ENCODE measurements at places on chromosomes 2 and 18.

DNA sequence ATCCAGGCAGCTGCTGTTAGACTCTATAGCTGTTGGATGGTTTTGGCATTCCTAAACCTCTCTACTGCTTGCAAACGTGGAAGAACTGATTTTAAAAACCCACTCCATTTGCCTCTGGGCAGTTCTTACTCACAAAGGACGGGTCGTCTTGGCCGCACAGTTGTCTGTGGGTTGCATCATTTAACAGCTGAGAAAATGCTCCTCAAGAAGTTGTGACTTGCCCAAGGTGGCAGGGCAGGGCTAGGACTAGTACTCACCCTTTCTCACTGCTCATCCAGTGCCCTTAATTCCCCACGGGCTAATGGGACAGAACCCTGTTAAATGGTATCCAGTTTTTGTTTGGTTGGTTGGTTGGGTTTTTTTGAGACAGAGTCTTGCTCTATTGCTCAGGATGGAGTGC is 997 bp upstream of the DRC1 start:
- DNase-seq = no peak

DNA sequence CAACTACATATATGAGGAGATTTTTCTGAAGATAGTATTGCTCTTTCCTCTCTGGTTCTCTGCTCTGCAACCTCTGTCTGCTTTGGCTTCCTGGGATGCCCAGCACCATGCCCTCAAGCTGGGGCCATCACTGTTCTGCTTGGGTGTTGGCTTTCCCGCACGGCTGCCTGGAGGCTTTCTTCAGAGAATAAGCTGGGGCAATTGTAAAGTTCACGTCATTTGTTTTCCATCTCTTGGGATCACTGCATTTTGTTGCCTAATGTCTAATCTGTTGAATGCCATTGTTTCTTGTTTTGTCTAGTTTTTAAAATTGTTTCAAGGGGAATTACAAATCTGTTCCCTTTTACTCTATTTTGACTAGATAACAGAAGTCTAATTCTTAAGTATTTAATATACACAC is 437.3 kb upstream of the NRP2 start:
- no peak for DNase-seq

- DNase-seq = no peak
Observed at GRCh38 chr18:24726727-24727492, 266.5 kb downstream of the HRH4 start.

DNA sequence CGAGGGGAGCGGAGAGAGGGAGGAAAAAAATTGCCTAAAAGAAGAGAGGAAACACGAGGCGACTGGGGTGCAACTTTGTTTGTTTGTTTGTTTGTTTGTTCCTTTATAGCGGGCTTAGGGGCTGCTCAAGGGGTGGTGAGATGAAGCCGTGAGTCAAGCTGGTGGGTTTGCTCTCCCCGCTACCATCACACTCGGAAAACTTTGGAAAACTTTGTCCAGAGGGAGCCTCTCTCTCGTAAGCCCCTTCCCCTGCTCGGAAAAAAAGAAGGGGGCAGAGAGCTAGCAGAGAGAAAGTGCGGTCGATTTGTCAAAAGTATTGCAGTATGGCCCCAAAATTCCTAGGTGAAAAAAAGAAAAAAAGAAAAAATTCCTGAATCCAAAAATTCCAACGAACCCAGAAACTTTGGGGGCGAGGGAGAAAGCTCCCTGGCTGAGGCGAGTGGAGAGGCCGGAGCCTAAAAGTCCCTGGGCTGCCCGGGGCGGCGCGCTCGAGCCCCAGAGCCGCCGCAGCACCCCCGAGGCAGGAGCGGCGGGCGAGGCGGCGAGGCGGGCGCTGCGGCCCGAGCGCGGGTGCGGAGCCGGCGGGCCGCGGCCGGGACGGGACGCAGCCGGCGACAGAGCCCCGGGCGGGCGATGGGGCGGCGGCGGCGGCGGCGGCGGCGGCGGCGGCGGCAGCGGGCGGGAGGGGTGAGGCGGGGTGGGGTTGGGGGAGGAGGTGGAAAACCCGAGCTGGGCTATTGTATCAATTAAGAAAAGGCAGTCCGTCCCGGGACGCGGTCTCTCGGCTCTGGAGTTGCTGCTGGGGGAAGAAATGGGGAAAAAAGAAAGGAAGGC is 558 bp upstream of the CYP26B1 start:
- no peak for DNase-seq

DNA sequence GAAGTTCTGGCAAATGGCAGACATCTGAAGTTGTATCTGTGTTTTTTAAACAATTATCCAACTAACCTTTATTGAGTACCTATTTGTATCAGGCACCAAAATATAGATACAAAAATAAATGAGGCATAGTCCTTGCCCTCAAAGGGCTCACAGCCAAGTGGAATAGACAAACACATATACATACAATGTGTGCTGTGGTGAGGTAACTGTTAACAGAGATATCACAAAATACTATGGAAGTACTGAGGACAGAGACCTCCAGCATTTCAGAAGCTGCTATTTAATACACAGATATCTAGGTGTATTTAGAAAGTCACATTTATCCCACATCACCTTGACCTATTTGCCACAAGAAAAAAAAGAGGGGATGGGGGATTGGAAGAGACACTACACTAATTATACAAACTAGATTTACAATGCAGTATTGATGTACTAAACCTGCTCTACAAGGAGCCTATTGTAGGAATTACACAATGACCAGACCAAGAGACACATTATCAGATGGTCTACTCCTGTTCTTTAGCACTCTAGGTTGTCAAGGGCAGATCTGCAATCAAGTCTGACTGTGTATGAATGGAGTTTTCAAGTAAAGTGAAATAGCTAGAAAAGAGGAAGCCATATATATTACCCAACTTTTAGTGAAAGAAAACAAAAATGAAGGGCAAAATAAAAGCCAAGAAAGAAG is 62.2 kb downstream of the SPIRE1 start:
- DNase-seq = no peak

DNA sequence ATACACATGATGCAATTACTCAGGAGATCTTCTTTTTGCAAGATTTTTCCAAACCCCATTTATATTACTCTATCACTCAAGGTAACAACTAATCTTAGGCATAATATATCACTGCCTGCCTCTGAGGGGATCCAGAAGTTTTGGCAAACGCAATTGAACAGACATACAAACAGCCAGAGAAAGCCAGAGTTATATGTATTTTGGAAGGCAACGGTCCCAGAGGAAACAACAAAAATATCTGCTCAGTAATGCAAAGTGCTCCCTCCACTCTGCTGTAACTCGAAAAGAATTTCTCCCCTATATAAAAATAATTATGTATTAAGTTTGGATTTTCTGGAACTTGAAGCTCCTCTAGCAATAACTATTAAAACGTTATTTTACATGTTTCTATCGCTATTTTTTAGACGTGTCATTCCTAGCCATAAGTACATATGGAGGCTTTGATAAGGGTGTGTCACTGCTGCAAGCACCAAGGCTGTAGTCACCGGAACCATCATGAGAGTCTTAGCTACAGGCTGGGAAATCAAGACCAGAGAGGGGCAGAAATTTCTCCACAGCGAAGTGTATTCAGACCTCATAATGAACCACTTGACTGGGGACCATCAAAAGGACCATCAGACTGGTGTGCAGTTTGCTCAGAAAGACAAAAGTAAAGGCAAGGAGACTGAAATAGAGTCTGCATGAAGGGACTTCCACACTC is 3.7 kb upstream of the GKN1 start:
- no peak for DNase-seq

- DNase-seq = no peak
Observed at GRCh38 chr2:33068261-33068660, 121.5 kb downstream of the LTBP1 start.

DNA sequence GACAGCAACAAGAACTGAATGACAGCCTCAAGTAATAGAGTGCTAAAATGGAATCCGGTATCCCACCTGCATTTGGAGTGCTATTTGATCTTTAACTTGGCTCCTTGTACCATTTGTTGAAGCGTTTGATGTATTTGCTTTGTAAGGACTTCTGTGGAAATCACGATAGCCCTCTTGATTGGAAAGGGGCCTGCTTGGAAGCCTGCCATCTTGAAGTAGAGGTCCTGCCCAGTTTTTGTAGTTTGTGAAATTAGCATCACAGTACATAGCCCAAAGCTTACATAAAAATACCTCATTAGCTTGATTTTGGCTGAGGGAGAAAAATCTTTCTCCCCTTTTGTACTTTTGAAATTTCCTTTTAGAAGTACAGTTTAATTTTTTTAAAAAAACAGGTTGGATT is 2.7 kb downstream of the CDCA7 start:
- no peak for DNase-seq

DNA sequence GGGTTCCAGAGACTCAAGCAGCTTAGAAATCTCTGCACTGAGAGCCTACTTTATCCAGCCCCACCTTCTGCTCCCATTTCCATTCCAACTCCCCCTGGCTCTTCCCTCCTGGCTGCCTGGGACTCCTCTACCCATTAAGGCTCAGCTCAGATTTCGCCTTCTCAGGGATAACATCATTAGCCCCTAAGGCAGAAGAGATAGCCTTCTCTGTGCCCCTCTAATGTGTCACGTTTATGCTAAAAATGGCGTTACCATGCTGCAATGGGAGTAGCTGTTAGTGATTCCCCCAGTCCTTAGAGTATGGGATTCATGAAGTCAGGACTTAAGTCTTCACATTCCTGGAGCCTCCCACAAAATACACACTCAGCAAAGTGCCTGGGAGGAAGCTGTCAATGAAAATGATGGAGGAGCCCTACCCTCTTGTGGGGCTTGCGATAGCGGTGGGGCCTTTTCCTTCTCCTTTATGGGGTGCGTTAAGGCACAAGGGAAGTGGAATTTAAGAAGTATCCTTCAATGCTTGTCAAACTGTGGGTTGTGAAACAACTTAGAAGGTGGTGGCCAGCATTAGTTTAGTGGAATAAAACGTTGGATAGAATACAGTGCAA is 144.7 kb upstream of the COPS8 start:
- DNase-seq = no peak

- DNase-seq = no peak
Observed at GRCh38 chr18:13258921-13259320, 40.4 kb downstream of the LDLRAD4 start.

GRCh38 chr2:200509235-200509611 is 645 bp downstream of the KCTD18 start:
- DNase-seq = no peak

- no peak for DNase-seq
Observed at GRCh38 chr2:85748985-85749875, 4.6 kb upstream of the ATOH8 start.

DNA sequence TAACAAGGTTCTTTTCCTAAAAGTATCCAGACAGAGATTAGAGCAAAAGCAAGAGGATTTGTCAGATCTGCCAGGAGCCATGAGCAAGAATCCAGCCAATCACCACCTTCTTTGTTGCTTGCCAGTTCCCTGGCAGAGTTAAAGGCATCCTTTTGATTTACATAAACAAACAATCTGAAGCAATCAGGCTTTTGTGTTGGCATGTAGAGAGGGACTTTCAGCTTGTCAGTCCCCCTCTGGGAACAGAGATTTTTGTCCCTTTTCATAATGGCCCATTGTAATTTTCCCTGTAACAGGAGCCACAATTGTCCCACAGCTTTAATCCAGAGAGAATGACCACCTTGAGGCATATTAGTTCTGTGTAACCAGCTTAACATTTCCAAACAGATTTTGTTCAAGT is at the start of gene ERMN:
Gene ERMN, minus strand, starts transcription at position 39 of the 400 bp plus-strand sequence. CDS start 182 bp downstream, outside the sequence.
- no peak for DNase-seq

- no peak for DNase-seq
Observed at GRCh38 chr2:11396467-11397445, 52.3 kb upstream of the ROCK2 start.

- DNase-seq = no peak
Observed at GRCh38 chr2:229301237-229301636, 30.1 kb upstream of the PID1 start.

- DNase-seq = no peak
Observed at GRCh38 chr2:8481463-8482009, 200.3 kb upstream of the ID2 start.

- DNase-seq = no peak
Observed at GRCh38 chr2:46615986-46616485, 136.7 kb downstream of the TMEM247 start.

DNA sequence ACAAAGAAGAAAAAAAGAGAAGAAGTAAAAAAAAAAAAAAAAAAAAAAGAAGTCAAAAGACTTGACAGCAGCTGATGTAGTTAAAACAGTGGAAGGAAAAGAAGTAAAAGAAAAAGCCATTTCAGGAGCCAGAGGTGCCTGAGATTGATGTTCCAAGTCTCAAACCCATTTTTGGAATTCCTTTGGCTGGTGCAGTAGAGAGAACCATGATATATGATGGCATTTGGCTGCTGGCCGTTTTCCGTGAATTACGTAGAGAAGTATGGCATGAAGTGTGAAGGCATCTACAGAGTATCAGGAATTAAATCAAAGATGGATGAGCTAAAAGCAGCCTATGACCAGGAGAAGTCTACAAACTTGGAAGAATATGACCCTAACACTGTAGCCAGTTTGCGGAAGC is 7.6 kb upstream of the CHST10 start:
- DNase-seq = no peak

- no peak for DNase-seq
Observed at GRCh38 chr2:7943446-7943845, 738.4 kb upstream of the ID2 start.

DNA sequence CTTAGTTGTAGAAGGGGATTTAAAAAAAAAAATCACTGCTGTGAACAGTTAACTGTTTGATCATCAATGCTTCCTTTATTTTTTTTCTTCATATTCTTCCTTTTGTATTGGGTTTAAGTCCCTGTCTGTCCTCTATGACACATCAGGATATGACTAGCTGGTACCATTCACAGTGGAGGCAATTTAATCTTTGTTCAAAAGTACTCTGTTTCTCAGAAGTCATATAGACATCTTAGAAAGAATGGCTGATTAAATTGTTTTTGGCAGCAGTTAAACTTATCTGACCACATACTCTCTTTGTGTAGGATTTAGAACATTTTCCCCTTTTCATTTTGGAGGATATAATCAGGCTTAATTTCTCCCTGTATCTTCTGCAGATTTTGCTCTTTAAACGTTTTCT is 807.8 kb upstream of the CDH2 start:
- DNase-seq = no peak

GRCh38 chr18:33666915-33667314 is 88.9 kb downstream of the ASXL3 start:
- DNase-seq = no peak

DNA sequence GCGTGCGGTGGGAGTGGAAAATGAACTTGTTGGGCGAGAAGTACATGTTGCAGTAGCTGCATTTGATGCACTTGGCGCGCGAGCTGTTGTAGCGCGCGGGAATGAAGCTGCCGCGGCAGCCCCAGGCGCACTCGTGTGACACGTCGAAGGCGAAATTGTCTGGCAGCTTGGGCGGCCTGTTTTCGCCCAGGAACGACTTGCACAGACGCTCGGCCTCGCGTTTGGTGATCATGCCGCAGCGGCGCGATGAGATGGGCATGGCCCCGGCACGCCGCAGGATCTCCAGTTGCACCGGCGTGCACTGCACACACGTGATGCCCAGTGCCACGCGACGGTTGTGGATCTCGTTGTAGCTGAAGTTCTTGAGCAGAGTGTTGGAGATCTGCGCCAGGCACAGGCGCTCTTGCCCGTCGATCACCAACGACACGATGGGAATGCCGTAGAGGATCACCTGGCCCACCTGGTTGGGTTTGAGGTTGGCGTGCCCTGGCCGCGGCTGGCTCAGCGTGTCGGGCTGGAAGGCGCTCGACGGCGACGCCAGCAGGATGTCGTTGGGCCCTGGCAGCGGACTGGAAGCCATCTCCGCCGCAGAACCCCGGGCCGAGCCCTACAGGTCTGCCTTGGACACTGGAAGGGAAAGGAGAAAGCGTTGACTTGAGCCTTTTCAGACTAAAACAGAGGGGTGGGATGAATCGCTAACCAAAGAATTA is 2.7 kb downstream of the SKOR2 start:
- DNase-seq = no peak

- no peak for DNase-seq
Observed at GRCh38 chr2:180662941-180663471, 317.4 kb upstream of the UBE2E3 start.

Measured in stimulated activated CD8-positive, alpha-beta memory T cell treated with anti-CD3 and anti-CD28 coated beads, Interleukin-7, amount 100 ng/mL, for 1 hour (primary cell).